A549 treated with GW870086 at 1 μM for 4 hours (cell line): ENCODE measurements at places on chromosomes 2 and 18. TPM values are rescaled to one million over a fixed set of nuclear protein-coding genes. Genes with fewer than 3 reads are reported as not detected.

TNFAIP6 gene
- total RNA-seq = 0.33 to 1.4 TPM (median 1.2 TPM) in 5 replicates

EMILIN1 gene
- 0.32 to 0.56 TPM (median 0.45 TPM) in 5 replicates for total RNA-seq

LBX2 gene
- total RNA-seq = 1.8 to 4.3 TPM (median 3.0 TPM) in 5 replicates

ANKRD62 gene
- not detected in 5 replicates for total RNA-seq

IL1RL1 gene
- 0.53 to 1.4 TPM (median 0.83 TPM) in 5 replicates for total RNA-seq

MPPE1 gene
- 17.2 to 21.9 TPM (median 19.0 TPM) in 5 replicates for total RNA-seq

BOLL gene
- total RNA-seq = not detected in 5 replicates

CFC1 gene
- total RNA-seq = 0.09 TPM in 1 of 5 replicates, not detected in the others

GULP1 gene
- 27.3 to 36.7 TPM (median 29.4 TPM) in 5 replicates for total RNA-seq
